ENCODE measurements at places on chromosomes 7 and 10.

DNA sequence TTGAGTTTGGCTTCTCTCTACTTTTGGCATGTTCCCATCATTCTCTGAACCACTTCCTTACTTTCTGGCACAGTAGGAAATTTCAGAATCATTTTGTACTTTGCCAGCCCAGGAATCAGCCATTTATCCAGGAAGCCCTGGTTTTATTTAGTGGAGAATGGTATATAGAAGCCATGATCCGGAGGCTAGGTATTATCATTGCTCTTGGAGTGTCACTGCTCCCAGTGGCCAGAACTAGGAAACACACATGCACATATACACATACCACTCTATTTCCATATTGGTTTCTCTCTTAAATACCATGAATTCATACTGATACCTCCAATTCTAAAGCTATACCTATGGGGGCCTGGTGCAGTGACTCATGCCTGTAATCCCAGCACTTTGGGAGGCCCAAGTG lies 36.3 kb downstream of the SUFU start:
- no peak for DNase-seq

DNA sequence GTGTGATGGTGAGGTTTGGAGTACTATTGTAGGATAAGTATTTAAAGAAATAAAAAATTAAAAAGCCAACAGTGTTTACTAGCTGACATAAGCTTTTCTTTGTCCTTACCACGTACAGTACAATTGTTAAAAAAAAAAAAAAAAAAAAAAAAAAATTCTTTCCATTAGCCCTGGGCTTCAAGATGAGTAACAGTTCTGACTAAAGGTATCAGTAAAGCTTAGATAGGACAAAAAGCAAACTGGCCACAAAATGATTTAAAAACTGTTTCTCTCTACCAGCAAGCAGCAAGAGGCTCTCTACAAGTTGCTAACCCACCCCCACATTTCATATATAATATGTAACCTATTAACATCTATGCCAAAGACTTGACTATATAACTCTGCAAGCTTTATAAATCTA lies 17.5 kb downstream of the HYCC1 start:
- no peak for DNase-seq

DNA sequence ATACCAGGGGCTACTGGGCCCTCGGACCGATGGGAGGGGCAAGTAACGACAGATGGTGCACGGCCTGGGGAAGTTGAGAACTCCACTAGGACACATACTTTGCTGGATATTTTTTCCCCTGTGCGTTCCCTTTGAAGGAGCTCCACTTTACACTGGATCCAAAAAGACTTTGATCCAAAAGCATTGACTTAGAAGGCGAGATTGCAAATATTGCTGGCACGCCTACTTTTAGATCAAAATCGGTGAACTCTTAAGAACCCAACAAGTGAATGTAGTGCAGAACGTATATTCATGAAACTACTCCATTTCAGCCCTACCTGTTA lies 436 bp upstream of the SLC25A13 start:
- DNase-seq = no peak

DNA sequence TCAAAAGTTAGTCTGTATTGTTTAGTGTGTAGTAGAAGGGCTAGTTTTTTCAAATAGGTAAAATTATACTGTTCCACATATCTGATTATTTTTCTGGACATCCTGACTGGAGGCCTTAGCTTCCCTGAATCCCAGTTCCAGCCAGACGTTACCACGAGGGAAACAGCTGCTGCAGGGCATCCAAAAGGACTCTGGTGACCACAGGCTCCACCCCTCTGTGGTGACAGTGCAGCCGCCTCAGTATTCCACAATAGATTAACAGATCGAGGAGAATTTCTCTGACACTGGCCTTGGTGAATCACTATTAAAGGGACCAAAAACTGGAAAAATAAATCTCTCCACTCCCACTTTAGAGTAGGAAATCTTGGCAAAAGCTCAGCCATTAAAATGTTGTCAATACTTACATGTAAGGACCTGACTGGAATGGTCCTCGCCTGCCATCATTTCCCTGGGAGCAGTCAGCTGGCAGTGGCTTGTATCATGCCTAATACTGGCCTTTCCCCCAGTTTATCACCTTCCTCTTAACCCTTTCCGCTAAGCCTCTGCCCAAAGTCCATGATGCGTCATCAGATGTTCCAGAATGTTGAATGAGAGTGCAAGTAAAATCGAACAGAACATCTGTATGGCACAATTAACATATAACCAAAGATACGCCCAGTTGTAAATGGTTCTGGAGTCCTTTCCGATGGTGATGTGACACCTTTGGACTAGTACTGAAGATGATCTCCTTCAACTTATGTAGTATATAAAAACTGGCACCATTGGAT lies 31.6 kb downstream of the ENO4 start:
- no peak for DNase-seq

DNA sequence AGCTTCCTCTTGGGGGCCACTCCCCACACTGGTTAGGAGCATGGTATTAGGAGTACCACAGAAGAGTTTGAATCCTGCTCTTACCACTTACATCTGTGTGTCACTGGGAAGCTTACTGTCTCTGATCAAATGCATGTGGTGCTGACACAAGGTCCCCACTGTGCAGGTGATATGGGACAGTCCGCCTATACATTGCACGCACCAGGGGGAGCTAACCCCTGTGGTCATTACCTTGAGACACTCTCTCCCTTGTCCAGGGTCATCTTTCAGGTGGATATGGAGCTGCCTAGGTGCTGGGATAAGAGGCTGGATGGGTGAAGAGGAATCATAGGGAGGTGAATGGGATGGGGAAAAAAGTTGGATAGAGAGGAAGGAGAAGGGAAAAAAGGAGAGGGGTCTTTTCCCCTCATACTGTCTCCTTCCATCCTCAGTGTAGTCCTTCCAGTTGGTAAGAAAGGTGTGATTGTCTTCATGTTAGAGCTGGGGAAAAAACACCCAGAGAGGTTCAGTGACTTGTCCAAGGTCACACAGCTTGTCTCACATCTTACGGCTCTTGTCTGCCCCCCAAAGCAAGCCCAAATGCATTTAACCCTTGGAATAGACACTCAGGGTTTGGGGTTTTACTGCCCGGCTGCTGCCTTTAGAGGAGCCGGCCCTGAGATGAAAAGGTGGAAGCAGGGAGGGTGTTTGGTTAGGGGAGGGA lies 125.9 kb downstream of the CDH23 start:
- no peak for DNase-seq

GRCh38 chr10:77253147-77253545 lies 384.5 kb downstream of the KCNMA1 start:
- no peak for DNase-seq

DNA sequence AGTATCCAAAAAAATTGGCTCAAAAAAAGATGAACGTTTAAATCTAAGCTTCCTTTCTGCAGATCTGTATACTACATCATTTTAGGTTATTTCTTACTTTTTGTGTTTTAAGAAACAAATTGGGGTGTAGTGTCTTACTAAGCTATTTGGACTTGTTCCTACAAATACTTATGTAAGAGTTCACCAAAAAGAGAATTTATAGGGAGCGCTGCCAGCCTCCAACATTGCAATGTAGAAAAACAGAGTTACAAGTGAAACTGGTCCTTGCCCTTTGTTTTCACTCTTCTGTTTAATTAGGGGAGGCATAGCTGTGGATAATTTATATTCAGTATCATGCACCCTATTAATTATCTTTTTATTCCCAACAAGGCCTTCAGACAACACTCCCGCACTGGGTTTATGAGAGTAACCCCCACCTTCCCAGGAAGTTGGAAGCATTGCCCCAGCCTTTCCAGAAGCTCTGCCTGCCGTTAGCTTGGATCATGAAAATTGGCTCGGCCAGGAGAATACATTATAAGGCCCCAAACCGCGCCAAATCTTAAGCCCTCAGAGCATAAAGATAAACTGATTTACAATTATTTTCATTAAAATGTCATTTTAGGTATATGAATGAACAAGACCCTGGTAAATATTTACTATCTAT lies 261.8 kb upstream of the KLF6 start:
- DNase-seq = no peak

GRCh38 chr10:48604039-48604990 lies 558 bp downstream of the ARHGAP22 start:
- DNase-seq = no peak

DNA sequence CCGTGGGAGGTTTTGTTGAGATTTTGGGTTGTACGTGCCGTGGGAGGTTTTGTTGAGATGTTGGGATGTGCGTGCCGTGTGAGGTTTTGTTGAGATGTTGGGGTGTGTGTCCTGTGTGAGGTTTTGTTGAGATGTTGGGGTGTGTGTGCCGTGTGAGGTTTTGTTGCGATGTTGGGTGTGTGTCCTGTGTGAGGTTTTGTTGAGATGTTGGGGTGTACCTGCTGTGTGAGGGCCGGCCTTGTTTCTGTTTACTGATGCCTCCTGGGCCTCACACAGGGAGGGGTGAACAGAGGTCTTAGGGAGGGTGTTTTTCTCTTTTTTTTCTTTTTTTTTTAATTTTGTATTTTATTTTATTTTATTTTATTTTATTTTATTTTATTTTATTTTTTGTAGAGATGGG lies 36.7 kb downstream of the INPP5A start:
- no peak for DNase-seq

- no peak for DNase-seq
These were observed 29.7 kb downstream of the PARP12 start for GRCh38 chr7:140033036-140033435.

DNA sequence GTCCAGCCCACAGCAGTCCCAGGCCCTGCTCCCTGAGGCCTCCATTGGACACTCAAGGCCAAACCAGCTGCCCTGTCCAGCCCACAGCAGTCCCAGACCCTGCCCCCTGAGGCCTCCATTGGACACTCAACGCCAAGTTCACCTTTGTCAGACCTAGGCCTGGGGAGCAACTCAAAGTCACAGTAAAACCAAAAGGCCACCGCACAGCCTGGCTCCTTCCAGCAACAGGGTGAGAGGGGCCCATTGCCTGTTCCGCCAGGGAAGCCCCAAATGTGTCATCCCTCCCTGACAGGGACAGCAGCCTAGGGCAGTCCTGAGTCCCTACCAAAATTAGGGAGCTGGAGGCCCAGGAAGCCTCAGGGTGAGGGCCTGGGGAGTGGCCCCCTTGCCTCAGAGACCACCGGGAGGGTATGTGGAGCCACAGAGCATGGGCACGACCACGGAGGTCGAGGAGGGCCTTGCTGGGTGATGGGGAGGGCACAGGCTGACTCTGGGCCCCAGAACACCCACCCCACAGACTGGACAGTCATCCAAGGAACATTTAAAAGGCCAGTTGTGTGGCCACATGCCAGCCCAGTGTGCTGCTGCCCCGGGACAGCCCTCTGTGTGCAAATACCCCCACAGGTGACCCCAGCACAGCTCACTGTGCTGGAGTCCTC lies 66.5 kb upstream of the PPP2R2D start:
- DNase-seq = no peak

DNA sequence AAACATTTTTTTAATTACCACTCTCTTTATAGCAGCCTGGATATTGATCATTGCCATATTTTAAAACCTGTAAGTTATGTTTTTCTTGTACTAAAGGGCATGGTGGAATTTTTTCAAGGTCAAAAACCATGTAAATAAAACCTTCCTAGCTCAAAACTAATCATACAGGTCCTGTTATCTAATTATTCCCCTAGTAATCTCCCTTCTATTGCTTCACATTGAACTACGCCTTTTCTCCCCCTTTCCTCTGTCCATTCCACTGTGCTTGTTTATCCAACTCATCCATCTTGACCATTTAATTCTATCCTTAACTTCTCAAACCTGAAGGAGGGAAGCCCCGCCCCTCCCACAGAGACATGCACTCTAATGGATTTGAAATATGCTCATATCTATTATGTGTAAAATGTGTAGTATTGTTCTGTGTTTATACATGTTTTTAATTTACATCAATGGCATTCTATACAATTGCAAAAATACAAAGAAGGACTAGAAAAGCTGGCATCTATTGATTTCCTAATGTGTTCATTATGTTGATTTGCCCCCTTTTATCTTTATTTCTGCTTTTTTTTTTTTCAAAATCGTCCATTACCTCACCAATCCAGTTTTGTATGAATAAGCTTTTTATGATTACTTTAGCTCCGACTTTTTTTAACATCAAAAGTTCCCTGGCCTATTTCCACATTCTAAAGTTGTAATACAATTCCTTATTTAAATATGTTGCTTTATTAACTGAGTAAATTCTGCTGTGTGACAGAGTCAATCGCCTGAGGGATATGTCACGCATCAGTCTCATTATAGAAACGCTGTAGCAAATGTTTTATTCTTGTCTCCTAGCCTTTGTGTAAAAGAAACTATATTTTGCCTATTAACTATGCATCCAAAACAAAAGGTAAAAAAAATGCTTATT lies 61.0 kb downstream of the MET start:
- DNase-seq = no peak

- no peak for DNase-seq
These were observed 8.9 kb downstream of the GIGYF1 start for GRCh38 chr7:100685049-100685605.

- DNase-seq = no peak
These were observed 4.7 kb downstream of the MUC12 start for GRCh38 chr7:100974021-100974420.

DNA sequence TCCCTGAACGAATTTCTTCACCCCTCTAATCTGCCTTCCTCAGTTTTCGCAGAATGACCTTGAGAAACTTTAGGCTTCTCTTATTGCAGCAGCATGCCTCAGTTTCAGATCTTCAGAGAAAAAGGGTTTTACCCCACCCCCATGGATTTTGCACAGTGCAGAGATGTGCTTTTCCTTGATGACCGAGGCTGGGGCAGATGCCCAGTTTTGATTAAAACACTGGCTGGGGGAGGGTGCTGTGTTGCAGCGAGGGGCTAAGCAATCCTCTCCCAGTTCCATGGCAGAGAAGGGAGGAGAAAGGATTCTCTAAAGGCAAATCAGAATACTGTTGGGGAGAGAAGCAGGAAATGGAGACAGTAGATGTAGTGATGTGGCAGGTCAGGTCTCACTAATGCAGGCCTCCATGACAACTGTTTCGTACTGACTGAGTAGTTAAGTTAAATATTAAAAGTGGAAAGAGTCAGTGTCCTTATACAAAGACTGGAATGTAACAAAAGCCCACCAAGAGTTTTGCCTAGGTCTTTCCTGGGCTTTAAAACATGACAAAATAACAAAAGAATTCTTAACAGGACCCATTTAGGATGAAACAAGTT lies 50.8 kb upstream of the PDZD8 start:
- DNase-seq = no peak

DNA sequence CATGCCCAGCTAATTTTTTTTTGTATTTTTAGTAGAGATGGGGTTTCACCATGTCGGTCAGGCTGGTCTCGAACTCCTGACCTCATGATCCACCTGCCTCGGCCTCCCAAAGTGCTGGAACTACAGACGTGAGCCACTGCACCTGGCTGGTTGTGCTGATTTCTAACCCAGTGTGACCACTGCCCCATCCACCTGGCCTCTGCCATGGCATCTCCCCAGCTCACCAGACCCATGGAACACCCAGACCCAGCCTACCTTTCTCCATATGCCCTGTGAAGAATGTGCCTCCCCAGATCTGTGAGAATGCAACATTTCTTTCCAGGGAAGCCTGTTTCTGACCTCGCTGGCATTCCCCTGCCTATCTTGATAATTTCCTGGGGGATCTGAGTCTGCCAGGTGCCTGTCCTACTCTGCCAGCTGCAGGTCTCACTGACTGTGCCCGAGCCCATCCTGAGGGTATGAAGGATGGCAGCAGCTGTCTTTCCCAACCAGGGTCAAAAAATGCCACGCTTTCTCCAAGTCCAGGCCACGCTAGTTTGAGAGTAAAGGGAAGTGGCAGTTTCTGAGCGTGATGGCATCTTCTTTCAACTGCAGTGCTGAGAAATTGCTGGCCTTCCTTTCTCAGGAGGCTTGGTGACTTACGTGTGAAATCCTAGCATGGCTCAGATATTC lies 324.4 kb upstream of the ZNF32 start:
- no peak for DNase-seq

Measured in stimulated activated CD4-positive, alpha-beta T cell treated with anti-CD3 and anti-CD28 coated beads, Interleukin-1b, Interleukin-23, amount 100 ng/mL, for 1 hour (primary cell).